ELF-1 (cell line): ENCODE measurements at places on chromosomes 16 and 17.
A peak's percentile ranks its signal among the peaks of the same experiment; 100 is the strongest.

DNA sequence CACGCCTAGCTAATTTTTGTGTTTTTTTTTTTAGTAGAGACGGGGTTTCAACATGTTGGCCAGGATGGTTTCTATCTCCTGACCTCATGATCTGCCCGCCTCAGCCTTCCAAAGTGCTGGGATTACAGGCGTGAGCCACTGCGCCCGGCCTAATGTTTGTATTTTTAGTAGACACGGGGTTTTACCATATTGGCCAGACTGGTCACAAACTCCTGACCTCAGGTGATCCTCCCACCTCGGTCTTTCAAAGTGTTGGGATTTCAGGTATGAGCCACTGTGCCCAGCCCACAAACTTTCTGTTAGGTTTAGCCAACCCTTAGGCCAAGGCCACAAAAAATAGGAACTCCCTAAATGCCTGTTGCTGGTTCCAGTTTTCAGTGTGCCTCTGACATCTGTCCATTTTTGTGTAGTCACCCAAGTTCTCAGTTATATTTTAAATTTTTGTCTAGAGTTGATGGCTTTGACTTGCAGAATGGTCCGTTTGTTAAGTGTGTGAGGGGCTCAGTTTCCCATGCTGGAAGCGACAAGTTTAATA lies 12.7 kb downstream of the CCL16 start:
- no peak for DNase-seq

DNA sequence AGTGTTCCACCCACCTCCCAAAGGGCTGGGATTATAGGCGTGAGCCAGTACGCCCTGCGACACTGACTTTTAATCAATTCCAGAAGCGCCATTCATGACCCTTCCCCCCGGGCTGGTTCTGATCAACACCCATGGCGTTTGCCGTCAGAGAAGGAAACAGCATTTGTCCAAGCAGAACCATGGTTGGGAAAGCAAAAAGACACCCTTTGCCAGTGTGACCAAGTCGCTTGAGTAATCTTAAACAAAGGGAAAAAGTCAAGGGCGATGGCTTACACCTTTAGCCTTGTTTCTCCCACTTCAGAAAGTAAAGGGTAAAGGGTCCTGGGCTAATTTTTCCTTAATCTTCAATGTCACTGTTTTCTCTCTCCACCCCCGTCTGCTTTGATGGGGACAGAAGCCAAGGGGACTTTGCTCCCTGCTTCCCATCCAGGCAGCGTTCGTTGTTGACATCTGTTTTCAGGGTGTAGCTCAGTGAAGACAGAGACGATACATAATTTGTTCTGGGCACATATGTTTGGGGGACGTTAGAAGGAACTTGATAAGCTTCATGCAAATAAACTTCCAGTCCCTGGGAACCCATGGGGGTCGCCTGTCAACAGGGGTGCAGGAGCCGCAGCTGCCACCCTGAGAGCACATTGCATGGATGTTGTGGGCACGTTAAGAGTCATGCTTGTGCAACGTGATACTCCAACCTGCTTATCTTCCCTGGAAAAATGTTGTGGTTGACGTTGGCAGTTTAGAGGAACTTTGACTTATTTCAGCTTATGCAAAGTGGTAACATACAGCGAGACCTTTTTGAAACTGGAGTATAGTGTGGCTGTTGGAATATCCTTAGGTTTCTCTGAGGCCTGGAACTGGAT lies 50.6 kb upstream of the TANGO6 start:
- DNase-seq: no peak

DNA sequence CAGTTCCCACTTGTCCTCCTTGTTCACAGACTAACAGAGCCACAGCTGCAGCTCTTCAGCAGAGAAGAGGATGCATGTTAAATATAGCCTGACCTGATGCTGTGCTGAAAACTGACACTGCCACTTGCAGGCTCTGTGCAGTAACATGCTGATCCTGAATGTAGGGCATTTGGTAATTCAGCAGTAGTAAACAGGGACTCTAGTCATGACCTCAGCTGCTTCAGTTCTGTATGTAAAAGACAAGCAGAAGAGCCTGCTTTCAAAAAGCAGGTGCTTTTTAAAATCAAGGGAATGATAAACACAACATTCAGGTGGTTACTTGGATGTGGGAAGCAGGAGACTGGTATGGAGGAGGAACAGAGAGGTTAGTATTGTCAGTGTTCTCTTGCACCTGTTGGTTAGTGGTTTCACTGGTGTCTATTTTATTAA lies 33.8 kb downstream of the ESRP2 start:
- no peak for DNase-seq

- no peak for DNase-seq
Observed at GRCh38 chr16:82967424-82967823, 340.7 kb downstream of the CDH13 start.

DNA sequence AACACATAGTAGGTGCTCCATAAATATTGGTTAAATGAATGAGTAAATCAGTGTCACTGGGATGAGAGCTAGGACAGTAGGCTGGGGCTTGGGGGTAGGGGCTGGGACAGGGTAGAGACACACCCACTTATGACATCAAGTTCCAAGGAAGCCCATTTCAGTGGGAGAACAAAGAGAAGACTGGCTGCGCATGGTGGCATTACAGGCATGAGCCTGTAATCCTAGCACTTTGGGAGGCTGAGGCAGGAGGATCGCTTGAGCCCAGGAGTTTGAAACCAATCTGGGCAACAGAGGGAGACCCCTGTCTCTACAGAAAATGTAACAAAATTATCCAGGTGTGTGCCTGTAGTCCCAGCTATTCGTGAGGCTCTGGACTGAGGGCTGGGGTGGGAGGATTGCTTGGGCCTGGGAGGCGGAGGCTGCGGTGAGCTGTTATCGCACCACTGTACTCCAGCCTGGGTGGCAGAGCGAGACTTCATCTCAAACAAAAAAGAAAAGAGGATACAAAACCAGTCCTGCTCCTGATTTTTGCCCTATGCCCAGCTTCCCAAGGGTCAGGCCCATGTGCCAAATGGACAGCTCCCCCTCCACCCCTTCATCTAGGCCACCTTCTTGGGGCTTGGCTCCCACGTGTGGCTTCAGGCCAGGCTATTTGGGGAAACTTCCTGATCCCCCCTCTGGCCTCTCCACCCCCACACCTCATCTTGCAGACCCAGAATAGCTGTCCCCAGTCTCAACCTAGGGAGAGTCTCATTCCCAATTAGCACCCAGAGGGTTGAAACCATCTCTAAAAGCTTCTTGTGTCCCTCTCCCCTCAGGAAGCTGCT lies 7.1 kb downstream of the ZNF385C start:
- DNase-seq: no peak

GRCh38 chr16:88500255-88500661 lies 47.2 kb downstream of the ZFPM1 start:
- DNase-seq: no peak

GRCh38 chr16:58435779-58436178 lies 43.5 kb downstream of the GINS3 start:
- no peak for DNase-seq

DNA sequence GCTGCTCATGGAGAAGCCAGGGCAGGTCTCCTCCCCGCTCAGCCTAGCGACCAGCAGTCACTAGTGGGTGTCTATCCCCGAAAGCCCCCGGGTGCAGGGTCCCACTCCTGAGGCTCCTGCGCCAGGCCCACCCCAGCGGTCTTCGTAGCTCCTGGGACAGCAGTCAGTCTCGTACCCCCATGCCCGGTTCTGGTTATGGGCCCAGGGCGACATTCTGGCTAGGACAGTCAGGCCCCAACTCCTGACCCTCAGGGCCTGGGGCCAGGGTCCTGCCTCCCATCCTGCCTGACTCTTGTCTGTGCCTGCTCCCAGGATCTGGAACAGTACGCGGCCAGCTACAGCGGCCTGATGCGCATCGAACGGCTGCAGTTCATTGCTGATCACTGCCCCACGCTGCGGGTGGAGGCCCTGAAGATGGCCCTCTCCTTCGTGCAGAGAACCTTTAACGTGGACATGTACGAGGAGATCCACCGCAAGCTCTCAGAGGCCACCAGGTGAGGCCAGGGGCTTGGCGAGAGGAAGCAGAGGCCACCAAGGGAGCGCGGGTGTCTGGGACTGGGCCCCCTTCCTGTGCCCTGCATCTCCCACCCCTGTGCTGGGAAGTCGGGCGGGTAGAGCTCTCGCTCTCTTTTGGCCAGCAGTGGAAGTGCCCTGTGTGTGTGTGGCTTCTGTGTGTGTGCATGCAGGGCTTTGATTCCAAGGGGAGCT lies 2.0 kb downstream of the GPS1 start:
- DNase-seq: no peak

GRCh38 chr16:76303637-76304314 lies 26.6 kb downstream of the CNTNAP4 start:
- DNase-seq: no peak

DNA sequence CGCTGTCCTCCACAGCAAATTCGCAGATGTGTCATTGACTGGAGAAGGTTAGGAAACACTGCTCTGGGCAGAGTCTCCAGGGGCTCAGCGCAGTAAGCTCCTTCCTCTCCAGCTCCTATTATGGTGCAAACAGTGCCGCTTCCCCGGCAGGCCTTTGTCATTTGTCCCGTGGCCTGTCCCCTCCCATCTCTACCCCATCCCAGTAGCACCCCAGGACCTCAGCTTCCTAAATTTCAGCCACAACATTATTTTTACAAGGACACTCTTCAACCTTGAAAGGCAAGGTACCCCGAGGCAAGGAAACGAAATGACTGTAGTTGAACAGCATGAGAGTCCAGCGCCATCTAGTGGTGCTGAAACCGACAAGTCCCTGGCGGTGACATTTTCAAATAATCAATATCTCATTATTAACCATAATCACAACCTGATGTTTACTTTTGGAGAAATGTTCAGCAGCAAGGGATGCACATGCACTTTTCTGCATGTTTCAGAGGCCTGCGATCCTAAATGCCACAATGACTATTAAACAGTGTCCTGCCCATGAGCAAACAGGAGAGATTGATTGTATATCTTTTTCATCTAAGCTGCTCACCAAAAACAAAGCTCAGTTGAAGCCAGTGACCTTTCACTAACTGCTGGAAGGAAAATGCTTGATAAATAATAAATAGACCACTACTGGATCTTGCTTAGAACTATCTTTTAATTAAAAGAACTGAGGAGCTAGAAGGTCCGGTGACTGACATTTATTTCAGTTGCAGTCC lies 16.5 kb downstream of the MRPS23 start:
- DNase-seq: peak; percentile 87

- DNase-seq: no peak
Observed at GRCh38 chr16:1278477-1278876, 22.6 kb downstream of the TPSD1 start.

DNA sequence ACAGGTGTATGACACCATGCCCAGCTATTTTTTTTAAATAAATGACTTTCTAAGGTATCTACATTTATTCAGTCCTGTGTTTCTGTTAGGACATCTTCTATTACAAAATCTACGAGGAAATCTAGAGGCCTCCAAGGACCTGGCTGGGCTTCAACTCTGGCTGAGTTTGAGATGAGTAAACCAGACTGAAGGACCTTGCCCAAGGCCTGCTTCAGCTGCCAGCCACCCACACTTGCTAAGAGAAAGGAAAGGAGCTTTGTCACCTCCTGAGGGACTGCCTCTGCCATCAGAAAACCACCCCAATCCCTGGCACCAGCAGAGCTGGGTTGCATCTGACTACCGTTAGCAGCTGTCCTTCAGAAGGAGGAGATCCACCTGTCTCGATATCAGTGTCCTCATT lies 1.3 kb upstream of the MYO1D start:
- DNase-seq: no peak

- DNase-seq: no peak
Observed at GRCh38 chr16:75207831-75208230, 870 bp upstream of the CTRB2 start.

DNA sequence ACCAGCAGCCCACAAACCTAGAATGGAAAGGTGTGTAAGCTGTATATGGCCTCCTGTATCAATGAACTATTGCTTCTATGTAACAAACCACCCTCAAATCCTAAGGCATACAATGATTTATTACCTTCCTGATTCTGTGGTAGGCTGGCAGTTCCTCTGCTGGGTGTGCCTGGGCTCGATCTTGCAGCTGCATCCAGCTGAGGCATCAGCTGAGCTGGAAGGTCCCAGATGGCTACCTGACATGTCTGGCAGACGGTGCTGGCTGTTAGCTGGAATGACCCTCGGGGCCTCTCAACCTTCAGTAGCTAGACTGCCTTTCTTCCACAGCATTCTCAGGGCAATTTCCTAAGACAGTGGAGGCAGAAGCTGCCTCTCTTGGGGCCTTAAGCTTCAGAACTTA lies 152.7 kb downstream of the RAB11FIP4 start:
- DNase-seq: peak; percentile 61

DNA sequence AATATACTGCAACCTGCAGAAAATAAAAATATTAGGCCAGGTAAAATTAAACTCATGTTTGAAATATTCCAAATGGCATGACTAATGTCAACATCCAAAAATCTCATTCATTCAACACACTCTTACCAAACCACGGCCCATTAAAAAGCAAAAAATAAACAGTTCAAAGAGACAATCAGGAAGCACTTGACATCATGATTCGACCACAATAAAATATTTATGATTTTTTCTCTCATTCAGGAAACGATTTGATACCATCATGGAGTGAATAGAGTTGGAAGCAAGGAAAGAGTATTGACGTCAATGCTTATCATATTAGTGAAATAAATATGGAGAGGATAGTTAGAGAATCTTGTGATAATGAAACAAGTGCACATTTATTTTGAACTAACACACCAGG lies 354.1 kb downstream of the KCNJ2 start:
- no peak for DNase-seq

- no peak for DNase-seq
Observed at GRCh38 chr17:15175356-15175755, 89.8 kb downstream of the PMP22 start.

DNA sequence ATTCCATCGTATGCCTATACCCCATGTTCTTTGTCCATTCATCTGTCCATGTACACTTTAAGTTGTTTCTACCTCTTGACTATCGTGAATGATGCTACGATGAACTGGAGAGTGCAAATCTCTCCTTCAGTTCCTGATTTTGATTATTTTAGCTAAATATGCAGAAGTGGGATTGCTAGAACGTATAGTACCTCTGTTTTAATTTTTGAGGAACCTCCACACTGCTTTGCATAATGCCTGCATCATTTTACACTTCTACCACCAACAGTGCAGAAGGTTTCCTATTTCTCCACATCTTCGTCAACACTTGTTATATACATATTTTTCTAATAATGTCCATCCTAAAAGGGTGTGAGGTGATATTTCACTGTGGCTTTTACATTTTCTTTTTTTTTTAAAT lies 43.9 kb downstream of the SDR42E1 start:
- DNase-seq: no peak

GRCh38 chr16:30884760-30885159 lies 9.1 kb downstream of the BCL7C start:
- DNase-seq: no peak

GRCh38 chr16:49763826-49764225 lies 92.1 kb downstream of the ZNF423 start:
- no peak for DNase-seq

DNA sequence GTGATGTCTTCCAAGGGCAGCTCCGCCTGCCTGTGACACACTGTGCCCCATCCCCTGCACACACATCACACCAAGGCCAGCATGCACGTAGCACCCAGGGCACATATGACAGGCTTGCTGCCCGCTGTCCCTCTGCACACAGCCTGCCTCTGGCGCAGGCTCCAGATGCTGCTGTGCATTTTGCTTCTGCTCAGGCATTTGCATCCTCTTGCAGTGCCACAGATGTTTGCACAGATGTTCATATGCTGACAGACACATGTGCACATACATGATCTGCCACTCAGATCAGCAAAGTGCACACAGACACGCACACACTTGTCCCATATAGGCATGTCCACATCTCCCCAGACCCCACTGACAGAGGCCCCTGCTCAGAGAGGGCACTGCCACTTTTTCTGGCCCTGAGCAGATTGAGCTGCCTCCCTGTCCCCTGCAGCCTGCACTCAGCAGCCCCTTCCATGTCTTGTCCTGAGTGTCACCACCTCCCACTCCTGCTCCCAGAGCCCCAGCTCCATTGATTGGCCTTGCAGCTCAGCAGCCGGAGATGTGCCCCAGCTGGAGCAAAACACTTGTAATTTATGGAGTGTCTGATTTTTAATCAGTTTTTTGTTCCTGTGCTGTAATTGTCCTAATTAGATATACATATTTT lies 115.1 kb upstream of the RPL38 start:
- no peak for DNase-seq
